Femur (tissue), 1 donor: ENCODE measurements at places on chromosomes 6 and 20.
A peak's percentile ranks its signal among the peaks of the same experiment; 100 is the strongest.

DNA sequence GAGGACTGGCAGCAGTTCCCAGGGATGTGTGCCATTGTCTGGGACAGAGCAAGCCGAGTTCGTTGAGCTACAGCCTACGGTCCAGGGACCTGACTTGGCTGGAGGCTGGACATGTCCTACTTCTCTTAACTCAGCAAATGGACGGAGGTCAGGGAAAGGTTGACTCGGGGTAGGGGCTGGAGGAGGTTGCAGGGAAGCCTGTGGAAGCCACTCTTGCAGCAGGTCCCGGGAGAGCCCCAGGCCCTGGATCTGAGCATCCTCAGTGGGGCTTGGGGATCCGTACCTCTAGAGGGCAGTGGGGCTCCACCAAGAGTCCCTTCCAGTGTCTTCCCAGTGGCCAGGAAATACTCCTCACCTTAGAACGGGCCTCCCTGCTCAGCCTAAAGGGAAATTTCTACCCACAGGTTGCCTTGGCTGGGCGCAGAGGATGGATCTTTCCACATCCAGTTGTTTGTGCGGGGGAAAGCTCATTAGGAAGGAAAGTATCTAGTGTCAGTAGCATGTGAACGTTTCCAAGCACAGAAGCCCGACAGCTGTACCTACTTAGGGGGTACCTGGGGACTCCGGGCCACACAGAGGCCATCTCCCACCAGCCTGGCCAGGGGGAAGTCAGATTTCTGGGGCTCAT is 170.2 kb downstream of the NFATC2 start:
- DNase-seq, result peak; percentile 79

DNA sequence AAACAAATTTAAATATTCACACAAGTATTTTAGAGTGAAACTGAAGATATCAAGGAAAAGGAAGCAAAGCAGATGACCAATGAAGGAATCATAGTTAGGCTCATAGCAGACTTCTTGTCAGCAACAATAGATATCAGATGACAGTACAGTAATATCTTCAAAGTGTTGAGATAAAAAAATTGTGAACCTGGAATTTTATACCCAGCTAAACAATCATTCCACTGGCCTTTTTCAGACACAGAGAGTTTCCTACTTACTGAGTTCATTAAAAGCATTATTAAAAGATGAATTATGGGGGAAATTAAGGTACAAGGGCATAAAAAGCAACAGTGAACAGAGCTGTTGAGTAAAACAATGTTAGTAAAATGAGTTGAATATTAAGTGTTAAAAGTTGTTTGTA is 254.6 kb downstream of the UST start:
- DNase-seq, result no peak

DNA sequence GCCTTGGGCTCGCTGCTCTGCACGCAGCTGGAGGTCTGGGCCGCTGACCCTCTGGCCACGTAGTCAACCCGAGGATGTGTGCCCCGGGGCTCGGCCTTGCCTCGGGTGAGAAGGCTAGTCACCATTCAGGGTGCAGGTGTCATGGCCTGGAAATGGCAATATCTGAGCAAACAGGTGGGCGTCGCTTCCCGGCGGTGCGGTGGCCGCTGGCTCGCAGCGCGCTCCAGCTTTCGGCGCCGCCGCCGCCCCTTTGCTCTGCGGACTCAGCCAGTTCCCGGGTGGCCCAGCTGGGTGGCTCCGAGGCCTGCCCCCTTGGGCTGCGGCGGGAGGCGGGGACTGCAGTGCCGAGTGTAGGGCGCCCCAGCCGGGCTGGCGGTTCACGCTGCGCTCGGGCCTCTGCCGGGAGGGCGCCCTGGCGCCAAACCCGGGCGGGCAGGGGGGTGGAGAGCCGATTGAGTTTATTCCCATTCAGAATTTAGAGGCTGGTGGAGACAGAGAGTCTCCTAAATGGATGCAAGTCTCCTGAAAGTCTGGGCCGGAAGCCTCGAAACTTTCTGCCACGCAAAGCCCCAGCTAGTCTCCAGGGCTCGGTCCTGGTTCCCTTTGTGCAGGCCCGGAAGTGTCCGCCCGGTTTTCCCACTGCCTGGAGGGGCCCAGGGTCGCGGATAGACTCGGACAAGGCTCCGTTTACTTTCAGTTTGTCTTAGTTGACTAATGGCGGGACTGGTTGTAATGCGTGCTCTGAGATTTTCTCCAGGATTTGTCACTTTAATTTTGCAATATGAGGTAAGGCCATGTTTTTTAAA is 11.3 kb upstream of the TFAP2A start:
- peak; percentile 41 for DNase-seq

DNA sequence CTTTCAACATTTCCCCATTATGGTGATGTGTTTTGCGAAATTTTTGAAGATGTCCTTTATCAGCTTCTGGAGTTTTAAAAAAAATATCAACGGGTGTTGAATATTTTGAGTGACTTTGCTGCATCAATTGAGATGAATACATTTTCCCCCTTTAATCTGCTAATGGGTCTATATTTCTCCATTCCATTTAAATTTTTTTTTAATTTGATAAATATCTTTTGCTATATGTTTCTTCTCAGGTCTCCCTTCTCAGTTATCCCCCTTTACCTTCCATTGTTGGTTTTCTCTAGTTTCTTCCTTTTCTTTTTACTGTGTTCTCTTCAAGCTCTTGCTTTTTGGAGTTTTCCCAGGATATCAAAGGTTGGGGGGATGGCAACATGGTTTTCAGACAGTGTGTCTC is 1.4 kb upstream of the KIFC1 start:
- DNase-seq, result no peak

GRCh38 chr6:149079456-149079855 is 238.1 kb upstream of the TAB2 start:
- no peak for DNase-seq

DNA sequence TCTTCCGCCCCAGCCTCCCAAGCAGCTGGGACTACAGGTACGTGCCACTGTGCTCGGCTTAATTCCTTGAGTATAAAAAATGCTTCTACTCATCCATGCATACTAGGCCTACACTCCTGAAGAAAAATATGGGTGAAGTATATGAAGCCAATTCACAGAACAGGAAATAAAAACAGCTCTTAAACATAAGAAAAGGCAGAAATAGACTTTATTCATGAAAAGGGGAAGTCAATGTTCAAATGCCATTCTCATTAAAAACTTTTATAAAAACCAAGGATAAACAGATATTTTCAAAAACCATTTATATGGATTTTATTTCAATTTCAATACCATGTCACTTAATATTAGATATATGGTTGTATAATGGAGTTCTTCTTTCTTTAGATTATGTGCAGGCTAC is 18.3 kb downstream of the SERPINB9 start:
- DNase-seq, result no peak

DNA sequence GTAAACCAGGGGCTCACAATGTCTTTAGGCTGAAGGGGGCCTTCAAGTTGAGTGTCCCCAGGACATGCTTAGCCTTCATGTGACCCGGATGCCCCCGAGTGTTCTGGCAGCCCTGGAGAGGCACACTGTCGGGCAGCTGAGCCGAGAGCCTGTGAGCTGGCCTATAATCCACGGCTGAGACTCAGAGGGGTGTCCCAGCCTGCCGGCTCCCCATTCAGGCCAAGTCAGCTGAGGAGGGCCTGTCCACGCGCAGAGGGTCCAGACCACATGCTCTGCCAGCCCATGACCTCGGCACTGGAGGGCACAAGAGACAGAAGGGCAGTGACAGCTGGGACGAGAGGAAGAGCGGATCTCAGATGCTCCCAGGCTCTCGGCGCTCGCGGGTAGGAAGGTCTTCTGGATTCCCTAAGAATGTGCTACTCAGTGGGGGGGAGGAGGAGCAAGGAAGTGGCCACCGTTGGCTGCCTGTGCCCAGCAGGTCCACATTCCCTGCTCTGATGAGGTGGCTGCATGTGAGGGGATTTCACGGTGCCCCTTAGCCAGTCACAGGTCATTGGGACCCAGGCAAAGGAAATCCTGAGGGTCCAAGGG is 224.7 kb downstream of the NRN1 start:
- DNase-seq, result no peak

- DNase-seq, result no peak
Measured at GRCh38 chr20:35395728-35396127, 16.0 kb downstream of the UQCC1 start.

DNA sequence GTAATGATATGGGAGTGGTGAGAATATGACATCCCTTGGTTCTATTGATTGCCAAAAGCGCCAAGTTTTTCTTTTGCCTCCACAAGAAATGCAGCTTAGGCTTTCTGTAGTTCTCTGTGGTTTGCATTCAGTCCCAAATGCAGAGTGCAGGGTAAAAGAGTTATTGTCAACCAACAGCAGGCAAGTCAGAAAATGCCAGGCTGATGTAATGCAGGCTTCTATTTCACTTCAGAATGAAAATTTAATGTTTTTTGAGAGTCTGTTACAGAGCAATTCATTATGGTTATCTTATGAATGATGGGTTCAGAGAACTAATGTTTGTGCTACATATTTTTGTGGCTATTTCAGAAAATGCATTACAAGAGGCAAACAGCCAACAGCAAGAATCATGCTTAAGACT is 293.5 kb downstream of the CENPW start:
- no peak for DNase-seq

DNA sequence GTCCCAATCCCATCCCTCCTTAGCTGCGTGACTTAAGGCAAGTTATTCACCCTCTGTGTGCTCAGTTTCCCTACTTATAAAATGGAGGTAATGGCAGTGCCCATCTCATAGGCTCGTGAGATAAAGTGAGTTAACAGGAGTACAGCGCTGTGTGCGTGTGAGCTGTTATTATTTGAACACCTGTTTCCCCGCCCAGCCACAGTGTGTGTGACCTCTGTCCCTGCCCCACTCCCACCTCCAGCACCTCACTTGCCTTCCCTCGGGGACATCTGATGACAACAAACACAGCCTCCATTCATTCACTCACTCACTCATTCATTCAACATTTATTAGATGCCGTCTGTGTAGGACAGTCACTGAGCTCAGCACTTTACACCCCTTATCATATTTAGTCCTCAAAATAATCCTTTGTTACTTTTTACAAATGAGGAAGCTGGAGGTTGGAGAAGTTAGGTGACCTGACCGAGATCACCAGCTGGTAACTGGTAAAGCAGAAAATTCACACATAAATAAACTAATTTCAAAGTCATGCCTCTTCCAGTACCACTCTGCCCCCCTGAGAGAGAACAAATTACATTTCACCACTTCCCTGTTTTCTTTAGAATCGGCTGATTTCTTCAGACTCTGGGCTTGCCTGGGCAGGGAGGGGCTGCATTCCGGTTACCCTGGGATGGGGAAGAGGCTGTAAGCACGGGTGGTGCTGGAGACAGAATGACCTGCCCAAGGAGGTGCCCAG is 58.6 kb downstream of the CPNE5 start:
- DNase-seq, result no peak

GRCh38 chr20:914727-915498 is 1.2 kb downstream of the ANGPT4 start:
- DNase-seq, result no peak

DNA sequence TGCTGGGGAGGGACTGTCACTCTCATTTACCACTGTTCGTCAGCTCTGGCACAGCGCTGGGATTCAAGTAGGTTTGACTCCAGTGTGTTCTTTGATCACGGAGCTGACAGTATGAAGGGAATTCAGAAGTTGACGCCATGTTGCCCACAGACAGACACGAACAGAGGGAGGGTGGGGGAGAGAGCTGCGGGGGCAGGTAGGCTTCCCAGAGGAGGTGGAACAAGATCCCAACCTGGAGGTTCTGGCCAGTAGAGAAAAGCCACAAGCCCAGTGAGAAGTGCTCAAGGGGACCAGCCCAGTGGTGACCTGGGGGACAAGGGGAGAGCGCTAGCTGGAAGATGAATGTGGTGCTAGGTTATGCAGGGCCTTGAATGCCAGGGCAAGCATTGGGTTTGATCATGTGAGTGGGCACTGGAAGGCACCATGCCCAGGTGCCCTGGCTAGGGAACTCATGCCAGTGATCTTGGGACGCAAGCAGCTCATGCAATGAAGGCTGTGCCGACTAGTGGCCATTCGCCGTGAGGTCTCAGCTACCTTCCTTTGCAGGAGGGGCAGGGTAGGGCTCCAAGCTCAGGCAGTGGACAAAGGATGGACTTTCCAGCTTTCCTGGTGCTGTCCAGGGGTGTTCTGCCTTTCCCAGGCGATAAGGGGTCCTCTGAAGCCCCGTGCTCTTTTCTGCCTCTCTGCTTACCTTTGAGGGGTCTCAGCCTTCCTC is 50.4 kb upstream of the APCDD1L start:
- peak; percentile 12 for DNase-seq

DNA sequence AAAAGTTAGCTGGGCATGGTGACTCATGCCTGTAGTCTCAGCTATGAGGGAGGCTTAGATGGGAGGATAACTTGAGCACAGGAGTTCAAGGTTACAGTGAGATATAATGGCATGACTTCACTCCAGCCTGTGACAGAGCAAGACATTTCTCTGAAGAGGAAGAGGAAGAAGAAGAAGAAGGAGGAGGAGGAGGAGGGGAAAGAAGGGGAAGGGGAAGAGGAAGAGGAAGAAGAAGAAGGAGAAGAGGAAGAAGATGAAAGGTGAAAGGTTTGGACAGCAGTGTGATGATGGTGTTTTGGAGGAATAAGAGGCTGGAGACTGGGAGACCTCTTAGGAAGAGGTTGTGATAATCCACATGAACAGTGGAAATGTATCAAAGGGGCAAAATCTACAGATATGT is 410.7 kb upstream of the JAG1 start:
- no peak for DNase-seq

GRCh38 chr20:35856866-35857265 is 85.1 kb downstream of the PHF20 start:
- no peak for DNase-seq
